ENCODE measurements at places on chromosomes 7 and 10.

DNA sequence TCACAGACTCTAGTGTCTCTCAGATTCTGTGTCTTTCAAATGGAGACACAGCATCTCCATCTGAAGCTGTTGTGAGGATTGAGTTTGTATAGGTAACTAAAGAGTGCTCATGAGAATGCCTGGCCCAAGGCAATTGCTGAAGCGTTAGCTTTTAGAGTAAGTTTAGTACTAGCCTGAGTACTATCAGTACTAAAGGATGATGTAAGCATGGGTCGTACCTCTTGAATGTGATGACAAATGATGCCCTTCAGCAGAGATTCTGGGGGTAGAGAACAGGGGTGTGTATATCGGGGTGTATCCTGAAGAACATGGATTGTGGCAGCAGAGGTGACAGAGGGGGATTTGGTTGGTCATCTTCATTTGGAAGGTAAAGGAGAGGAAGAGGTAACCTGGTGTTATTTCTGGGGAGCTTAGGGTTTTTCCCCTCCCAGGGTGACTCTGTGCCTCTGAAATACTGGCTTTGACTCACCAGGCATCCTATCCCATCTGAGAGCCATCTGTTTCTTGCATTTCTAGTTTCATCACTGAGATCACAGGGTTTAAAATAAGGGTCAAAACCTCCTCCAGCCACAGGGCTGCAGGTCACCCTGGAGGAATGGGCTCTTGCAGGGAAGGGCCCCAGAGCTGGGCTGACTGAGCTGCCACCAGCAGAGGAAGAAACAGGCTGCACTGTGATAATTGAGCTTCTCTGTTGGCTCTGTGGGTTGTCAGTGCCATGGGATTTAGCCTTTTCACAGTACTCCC is 756.0 kb downstream of the KCNMA1 start:
- DNase-seq, result no peak

- no peak for DNase-seq
These were observed 8.1 kb downstream of the TRIM8 start for GRCh38 chr10:102652170-102652916.

GRCh38 chr10:1661859-1662437 is 75.4 kb downstream of the ADARB2 start:
- DNase-seq, result no peak

DNA sequence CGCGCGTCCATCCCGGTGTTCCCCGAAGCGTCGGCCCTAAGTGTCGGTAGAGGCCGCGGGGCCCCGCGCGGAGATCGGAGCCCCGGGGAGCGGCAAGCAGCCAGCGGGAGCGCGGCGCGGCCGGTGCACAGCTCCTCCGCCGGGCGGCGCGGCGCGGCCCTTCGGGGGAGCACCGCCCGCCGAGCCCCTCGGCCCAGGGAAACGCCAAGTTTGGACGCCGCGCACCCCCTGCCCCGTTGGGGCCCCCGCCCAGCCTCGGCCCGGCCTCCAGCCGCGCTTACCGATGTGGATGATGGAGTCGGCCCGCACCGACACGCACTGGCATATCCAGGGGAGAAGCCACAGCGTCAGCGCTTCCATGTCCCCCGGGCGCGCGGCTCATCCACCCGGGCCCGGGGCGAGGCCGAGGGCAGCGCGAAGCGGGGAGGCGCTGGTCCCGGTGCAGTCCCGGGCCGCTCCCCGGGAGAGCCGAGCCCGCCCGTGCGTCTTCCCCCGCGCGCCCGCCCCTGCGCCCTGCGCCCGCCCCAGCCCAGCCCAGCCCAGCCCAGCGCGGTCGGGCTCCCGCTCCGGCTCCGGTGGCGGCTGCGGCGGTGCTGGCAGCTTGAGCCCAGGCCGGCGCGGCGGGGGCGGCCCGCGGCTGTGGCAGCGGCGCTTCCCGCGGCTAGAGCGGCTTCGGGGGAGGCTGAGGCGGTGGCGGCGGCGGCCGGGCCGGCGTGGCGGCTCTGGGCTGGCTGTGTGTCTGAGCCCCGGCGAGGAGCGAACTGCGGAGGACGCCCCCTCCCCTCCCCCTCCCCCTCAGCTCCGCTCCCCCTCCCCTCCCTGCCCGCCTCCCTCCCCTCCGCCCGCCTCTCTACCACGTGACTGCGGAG is at the start of gene GRID1:
TSS of gene GRID1 (minus strand) at position 763 of the 869 bp plus-strand sequence.
- DNase-seq, result peak; percentile 48

DNA sequence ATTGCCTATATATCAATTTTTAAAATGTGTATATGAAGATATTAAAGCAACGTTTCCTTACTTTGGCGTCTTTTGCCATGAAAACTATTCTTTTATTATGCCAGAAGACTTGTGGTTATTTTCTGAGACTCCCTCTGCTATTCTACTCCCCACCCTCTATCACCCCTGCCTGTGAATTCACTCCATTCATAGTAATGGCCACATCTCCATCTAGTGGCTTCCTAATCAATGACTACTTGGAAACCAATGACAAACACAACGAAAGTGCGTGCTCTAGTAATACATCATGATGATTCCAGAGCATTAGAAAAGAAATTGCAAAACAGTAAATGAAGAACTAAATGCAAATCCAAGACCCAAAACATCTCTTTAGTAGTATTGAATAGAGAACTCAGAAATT is 186.7 kb upstream of the HGF start:
- no peak for DNase-seq

DNA sequence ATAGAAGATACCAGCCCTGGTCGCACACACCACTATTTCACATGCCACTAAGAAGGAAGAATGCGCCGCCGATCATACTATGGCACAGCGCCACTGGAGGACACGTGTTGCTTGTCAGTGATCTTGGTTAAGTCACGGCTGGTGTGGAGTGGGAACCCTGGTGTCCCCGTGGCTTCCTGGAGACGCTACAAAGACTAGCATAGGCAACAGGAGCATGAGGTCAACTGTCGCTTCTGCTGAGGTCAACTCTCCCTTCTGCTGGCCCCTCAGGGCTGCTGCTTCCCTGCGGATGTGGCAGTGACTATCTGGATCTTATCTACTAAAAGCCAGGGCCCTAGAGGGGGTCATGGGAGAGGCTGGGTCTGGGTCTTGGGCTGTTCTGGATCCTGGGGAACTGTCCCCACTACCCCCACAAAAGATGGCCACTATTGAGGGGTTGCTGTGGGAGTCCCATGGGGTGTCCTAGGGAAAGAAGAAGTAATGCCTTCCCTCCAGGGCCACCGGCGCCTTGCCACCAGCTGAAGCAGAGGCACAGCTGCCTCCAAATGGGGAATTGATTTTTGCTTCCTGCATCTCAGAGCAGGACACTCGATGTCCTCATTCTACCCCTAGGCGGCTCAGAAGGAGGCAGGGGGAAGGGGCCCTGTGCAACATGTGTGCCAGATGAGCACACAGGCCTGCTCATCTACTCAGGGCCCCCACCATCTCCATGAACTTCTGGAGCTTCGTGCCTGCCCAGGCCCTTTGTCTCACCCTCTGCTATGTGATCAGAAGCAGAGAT is 76.6 kb upstream of the PPIF start:
- DNase-seq, result no peak

- no peak for DNase-seq
These were observed 41.4 kb upstream of the SLC26A5 start for GRCh38 chr7:103487419-103487818.

GRCh38 chr10:129725482-129725881 is 238.6 kb downstream of the EBF3 start:
- DNase-seq, result no peak

DNA sequence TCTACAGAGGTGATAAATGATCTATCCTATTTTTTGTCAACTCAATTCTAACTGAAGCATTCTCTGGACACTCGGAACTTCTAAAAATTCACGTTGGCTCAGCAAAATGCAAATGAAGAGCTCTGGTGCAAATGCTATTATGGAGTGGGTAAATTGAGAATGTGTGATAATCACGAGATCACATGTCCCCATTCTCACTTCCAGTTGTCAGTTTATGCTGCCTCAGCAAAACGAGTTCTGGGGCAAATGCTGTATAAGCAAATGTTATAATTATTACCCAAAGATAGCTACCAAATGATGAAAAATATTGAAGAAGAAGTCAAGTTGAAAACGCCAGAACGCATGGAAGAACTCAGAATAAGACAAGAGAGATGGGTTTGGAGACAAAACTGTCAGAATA is 29.4 kb downstream of the AKR1B1 start:
- no peak for DNase-seq

- DNase-seq, result no peak
These were observed 10.3 kb upstream of the H2AZ2 start for GRCh38 chr7:44858161-44858560.

GRCh38 chr10:76149182-76149581 is 717.8 kb downstream of the LRMDA start:
- DNase-seq, result no peak

DNA sequence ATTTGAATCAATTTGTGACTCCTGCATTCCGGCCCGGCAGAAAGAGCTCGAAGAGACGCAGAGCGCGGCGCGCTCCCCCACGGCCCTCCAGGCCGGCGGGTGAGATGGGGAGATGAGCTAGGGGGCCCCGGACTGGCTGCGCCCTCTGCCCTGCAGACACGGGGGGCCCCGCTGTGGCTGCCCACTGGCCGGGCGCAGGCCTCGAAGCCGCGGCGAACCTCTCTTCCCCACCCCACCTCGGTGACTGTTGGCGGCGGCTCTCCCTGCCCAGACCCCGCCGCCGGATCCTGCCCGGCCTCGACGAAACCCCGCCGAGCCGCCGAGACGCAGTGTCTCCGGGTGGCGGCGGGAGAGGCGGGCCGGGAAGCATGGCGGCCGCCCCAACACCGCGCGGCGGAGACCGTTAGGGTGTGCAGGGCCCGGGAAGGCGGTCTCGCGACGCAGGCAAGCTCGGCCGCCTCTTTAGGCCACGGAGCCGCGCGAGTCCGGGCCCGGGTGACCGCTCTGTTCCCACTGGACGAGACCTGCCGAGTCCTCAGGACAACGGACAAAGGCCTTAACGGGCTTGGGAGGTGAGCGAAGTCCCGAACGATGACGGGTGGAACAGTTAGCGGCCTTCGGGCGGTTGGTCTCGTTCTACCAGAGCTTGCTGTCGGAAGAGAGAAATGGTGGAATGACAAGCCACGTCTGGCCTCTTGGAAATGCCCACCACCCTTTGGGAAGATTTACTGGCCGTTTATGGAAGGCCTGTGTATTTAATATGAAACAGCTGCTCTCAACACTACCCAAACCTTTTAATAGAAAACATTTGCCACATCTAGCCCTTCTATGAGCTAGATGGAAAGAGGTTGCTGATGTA is 24.3 kb downstream of the NUP42 start:
- DNase-seq, result peak; percentile 18

- peak; percentile 47 for DNase-seq
These were observed 21.6 kb upstream of the TSPAN33 start for GRCh38 chr7:129122751-129123509.

DNA sequence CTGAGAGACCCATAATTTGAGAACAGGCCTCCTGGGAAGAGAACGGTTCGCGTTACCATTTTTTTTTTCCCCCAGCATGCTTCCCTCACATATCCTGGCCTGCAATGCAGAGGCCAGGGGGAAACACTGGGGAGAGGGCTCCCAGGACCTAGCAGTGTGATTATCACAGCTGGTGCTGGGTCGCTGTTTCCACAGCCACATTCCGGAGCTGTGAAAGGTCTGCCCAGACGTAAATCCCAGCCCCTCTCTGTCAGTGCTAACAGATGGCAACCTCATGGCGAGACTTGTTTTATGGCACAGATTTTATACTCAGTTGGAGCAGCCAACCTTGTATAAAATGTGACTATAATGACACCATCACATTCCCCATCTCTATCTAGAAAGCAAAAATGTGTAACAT is 150.5 kb downstream of the PLXDC2 start:
- DNase-seq, result no peak

- no peak for DNase-seq
These were observed 10.9 kb upstream of the TAS2R39 start for GRCh38 chr7:143172354-143172753.

DNA sequence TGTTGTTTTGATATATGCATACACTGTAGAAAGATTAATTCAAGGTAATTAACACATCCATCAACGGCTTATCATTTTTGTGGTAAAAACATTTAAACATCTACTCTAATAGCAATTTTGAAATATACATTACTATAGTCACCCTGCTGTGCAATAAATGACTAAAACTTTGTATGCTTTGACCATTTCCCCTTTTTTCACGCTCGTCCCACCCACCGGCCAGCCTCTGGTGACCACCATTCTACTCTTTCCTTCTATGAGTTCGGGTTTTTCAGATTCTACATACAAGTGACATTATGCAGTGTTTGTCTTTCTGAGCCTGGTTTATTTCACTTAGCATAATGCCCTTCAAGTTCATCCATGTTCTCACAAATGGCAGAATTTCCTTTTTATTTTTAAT is 21.3 kb downstream of the CYCS start:
- DNase-seq, result no peak

DNA sequence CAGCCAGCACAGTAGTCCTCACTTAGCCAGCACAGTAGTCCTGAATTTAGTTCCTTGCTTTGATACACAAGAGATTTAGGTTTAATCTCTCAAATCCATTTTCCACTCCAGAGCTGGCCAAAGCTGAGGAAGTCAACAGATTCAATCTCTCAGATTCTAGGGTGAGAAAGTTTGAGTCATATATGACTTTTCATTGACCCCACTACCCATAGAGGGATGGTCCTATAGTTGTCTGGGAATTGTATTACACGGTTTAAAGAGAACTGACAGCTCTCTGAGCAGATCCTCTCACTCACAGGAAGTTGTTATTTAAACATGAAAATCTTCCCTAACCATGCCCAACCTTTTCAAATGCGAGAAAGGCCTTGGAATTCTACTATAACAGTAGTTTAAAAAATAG is 641.8 kb upstream of the SEMA3D start:
- no peak for DNase-seq

GRCh38 chr7:11573128-11573750 is 258.8 kb downstream of the THSD7A start:
- DNase-seq, result no peak

GRCh38 chr7:50707236-50708006 is 75.3 kb downstream of the GRB10 start:
- DNase-seq, result no peak

GRCh38 chr7:30970074-30970473 is 6.3 kb downstream of the GHRHR start:
- no peak for DNase-seq

DNA sequence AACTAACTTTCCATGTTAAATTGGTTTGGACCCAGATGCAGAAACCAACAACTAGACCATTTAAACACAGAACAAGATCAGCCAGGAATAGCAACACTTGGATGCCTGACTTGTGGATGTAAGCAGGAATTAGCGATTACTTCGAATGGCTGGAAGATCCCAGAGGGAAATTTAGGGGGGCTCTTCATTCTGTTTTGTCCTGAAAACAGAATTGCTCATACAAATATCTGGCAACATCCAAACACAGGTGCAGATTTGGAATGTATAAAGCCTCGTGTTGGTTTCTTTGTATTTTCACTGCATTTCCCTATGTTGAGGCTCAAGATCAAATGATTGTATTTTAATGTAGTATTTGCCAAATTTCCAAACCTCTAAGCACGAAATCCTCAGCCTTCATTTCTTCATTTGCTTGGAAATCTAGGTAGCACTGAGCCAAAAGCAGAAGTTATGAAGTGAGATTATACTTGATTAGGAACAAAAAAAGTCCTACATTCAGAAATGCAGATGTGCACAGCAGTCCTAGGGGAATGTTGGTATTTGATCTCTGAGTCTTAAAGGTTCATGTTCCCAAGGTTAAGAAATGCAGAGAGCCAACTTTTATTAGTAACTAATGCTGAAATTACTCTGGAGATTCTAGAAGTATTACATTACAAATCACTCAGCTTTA is 248.7 kb upstream of the TCF7L2 start:
- no peak for DNase-seq

- no peak for DNase-seq
These were observed 115.0 kb downstream of the ADCY1 start for GRCh38 chr7:45689011-45689796.
